Naive thymus-derived CD4-positive, alpha-beta T cell (primary cell): ENCODE measurements at places on chromosomes 2 and 18. TPM values are rescaled to one million over a fixed set of nuclear protein-coding genes. Genes with fewer than 3 reads are reported as not detected.

DNA sequence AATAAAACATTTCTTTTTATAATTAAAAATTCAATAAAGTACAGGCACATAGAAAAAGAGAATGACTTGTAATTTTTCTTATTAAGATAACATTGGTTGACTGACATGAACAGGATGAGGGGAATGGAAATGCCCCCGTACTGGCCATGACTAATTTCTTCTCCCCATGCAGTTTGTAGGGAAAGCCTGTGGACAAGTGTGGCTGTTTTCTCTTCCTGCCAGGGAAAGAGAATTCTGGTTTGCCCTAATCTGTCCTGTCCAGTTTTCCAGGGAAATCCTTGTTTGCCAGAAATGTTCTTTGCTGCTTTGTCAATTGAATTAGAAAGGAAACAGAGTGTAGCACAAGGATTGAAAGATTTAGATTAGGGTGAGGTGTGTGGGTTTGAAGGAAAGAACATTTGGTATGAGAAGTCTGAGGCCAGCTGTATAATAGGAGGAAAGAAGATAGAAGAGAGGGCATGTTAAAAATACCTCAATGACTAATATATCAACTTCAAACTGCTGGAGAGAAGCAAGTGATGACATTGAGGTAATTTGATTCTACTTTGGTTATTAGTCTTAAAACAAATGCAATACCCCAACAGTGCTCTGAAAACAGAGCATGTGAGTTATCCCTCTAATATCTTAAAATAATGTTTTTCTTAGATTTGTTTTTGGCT, 593.9 kb upstream of the ZNF804A start:
- no peaks in the 10 kb centered on the region for H3K36me3 ChIP-seq
- no peak for DNase-seq
- no peak overlapping the region for H3K4me3 ChIP-seq
- H3K27me3 ChIP-seq: no peaks in the 10 kb centered on the region
- no peak overlapping the region for H3K27ac ChIP-seq
- H3K4me1 ChIP-seq: no peaks in the 10 kb centered on the region

GRCh38 chr2:40639320-40639719, 187.4 kb upstream of the SLC8A1 start:
- no peak overlapping the region for H3K4me3 ChIP-seq
- H3K27me3 ChIP-seq: no peaks in the 10 kb centered on the region
- H3K36me3 ChIP-seq: no peaks in the 10 kb centered on the region
- no peak for DNase-seq
- H3K27ac ChIP-seq: no peak overlapping the region
- no peaks in the 10 kb centered on the region for H3K4me1 ChIP-seq

GRCh38 chr2:24836206-24836605, 43.0 kb downstream of the CENPO start:
- no peak overlapping the region for H3K27ac ChIP-seq
- H3K4me1 ChIP-seq: no peaks in the 10 kb centered on the region
- H3K36me3 ChIP-seq: peaks cover 5% of the 10 kb centered on the region
- no peak overlapping the region for H3K4me3 ChIP-seq
- H3K27me3 ChIP-seq: no peaks in the 10 kb centered on the region
- no peak for DNase-seq

DNA sequence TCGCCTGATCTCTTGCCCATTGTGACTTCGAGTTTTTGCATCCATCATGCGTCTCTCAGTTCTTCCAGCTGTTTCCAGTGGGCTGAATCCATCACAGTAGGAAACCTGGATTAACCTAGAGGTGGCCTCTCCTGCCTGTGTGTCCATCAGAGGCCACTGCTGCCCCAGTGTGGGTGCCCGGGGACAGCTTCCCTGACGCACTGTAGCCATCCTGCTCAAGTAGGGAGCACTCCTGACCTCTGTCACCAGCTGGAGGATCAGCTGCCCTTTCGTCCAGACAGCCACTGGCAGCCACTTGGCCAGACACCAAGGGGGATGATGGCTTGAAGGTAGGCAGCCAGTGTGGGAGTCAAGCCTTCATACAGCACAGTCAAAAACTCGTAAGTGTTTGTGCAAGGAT, 36.9 kb upstream of the LBH start:
- H3K4me3 ChIP-seq: no peak overlapping the region
- H3K4me1 ChIP-seq: no peaks in the 10 kb centered on the region
- H3K27me3 ChIP-seq: no peaks in the 10 kb centered on the region
- H3K36me3 ChIP-seq: no peaks in the 10 kb centered on the region
- DNase-seq: no peak

DNA sequence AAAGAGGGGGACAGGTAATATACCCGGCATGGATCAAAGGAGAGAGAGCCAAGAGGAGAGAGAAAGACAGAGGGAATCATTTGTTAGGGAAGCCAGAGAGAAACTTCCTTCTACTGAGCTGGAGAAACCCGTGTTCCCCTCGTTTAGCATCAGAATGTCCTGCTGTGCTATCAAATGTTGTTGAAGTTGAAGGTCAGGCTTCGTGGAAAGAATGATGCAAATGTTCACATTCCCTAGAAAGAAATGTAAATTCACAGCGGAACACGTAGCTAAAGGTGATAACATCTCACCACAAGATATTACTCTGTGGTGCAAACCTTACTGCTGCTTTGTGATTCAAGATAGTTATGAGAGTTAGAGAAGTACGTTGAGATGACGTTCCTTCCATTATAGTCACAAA, 258.1 kb downstream of the LNPK start:
- no peak overlapping the region for H3K27ac ChIP-seq
- H3K4me3 ChIP-seq: no peak overlapping the region
- no peaks in the 10 kb centered on the region for H3K4me1 ChIP-seq
- no peaks in the 10 kb centered on the region for H3K27me3 ChIP-seq
- H3K36me3 ChIP-seq: no peaks in the 10 kb centered on the region

The IHH gene
- not detected for total RNA-seq
